ENCODE measurements at places on chromosomes 12 and 14.

DNA sequence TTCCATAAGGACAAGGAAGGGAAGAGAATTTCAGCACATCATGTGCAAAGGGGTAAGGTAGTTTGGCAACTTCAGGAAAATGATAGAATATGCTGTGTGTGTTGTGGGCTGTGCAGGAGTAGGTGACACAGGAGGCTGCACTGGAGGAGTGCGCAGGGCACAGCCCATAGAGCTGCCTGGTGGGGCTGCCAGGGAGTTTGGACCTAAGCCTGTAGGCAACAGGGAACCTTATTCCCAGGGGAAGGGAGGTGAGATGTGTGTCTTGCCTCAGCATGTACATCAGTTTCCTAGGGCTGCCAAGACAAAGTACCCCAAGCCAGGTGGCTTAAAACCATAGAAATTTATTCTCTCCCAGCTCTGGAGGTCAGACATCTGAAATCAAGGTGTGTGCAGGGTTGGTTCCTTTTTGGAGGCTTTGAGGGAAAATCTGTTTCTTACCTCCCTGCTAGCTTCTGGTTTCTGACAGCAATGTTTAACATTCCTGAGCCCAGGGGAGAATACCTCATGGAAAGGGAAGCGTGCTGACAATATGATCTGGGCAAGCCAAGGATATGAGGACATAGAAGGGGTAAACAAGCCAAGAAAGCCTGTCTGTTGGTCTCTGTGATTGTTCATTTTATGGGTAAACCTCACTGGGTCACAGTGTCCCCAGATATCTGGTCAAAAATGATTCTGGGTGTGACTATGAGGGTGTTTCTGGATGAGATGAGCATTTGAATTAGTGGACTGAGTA is 174.0 kb upstream of the NTF3 start:
- DNase-seq, result no peak

DNA sequence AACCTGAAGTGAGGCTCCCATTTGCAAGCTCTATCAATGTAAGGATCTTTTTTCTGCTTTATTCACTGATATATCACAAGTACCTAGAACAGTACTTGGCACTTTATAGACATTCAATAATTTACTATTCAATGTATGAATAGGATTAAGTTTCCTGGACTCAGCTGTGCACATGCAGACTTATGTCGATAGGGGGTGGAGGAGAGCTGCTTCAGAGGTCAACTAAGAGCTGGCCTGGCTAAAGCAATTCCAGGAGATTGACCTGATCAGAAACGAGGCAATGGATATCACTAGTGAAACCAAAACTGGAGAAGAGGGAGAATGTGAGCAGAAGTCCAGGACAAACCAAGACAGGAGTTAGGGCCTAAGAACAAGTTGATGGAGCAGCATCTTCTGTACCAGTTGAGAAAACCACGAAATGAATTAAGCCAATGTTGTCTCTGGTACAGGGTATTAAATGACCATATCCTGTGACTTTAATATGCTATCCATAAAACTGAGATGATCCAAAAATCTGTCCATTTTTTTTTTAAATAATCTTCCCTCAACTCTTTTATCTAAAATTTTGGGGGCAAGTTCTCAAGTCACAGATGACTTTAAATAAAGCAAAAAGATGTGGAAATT is 169.2 kb downstream of the PIK3C2G start:
- DNase-seq, result no peak

DNA sequence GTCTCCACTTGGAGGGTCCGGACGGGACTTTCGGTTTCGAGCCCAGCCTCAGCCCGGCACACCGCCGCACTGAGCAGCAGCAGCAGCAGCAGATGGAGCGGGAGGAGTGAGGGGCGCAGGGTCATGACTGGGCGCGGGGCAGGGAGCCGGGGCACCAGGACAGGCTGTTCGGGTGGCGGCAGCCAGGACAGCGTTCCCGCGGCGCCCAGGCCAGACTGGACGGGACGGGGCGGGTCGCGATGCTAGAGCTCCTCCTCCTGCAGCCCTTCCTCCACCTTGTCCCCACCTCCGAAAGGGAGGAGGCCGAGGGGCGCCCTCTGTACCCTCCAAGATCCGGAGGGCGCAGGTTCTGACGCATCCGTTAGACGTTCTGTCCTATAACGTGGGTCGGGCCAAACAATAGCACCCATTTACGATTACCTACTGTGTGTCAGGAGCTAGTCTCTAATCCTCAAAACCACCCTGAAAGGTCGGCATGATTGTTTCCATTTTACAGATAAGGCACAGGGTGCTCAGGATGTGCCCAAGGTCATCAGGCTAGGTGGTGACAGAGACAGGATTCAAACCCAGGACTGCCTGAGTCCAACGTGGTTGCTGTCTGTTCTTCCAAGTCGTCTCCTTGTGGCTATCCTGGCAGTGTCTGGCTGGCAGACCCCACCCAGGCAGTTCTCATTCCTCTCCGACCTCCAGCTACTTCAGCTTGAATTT is at the start of gene FKBP11:
FKBP11 (minus strand) TSS at position 189 of the 708 bp plus-strand sequence; CDS start at position 125, 64 bp downstream.
- DNase-seq, result no peak

- no peak for DNase-seq
Observed at GRCh38 chr12:95545303-95545702, 6.0 kb downstream of the USP44 start.

GRCh38 chr12:49358483-49359141 is 8.7 kb upstream of the SPATS2 start:
- peak; percentile 55 for DNase-seq

- DNase-seq, result no peak
Observed at GRCh38 chr12:23356927-23357708, 592.4 kb downstream of the SOX5 start.

DNA sequence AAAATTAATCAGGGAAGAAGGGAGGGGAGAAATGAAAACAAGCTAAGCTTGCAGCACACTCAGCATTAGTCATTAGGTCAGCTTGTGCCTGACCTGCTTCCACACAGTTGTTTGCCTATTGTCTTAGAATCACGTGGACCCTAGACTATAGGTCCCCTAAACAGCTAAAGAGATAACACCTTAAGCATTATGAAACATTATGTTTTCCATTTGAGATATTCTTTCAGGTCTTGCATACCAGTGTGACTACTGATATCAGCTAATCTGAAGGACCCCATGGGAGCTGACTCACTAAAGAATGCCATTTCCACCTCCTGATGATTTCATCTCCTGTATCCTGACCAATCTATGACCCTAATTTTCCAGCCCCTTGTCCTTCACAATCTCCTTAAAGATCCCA is 154.1 kb upstream of the FUT8 start:
- no peak for DNase-seq

GRCh38 chr12:130672089-130672820 is 43.8 kb downstream of the RIMBP2 start:
- no peak for DNase-seq

DNA sequence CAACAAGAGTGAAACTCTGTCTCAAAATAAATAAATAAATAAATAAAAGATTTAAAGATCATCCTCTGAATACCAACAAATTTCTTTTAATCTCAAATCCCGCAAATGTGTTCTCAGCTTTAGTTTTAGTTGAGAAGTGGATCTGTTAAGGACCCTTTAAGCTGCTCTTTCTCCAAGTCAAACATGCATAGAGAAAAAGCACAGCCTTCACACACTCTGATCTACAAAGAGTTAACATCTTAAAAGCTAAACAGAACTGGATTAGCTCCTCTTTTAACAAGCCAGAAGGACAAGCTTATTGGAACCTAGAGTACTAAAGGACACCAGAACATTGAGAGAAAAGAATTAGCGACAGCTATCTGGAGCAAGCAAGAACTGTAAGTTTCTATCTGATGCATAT is at the start of gene RPGRIP1:
RPGRIP1 (plus strand) TSS at position 301 of the 400 bp plus-strand sequence. CDS start 7,894 bp downstream, outside the sequence.
- peak; percentile 27 for DNase-seq

DNA sequence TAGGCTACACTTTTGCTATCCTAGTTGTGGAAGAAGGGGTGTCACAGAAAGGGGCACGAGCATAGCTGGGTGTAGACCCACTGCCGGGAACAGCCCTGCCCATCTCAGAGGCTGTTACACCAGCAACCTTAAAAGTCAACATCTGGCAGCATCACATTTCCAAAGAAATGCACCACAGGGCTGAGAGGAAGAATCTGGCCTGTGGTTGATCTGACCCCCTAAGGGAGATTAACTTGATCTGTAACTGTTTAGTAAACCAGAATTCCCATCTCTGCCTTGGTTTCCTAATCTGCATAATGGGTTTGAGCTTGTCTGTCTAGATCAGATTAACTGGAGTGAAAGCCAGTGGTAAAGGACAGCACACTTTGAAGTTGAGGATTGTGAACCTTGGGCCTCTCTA is 1.3 kb downstream of the LRP1-AS start:
- DNase-seq, result no peak
